ENCODE measurements at places on chromosomes 13 and 19.
A peak's percentile ranks its signal among the peaks of the same experiment; 100 is the strongest.

DNA sequence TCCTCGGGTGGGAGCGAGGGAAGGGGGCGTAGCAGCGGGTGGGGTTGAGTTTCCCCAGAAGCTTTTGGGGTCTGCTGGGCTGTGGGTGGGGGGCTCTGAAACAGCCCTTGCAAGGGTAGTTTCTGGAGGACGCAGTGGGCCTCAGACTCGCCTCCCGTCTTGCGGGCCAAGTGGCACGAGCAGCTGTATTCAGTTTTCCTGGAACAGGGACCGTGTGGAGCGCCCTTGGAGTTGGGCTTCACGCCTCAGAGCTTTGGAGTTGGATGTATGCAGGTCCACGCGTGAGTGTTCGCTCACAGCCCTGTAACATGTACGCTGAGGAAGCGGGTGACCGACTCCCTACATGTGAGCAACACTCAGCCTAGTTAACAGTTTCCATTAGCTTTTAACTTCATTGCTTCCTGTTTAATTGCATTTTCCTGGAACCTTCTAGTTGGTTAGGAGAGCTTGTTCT, 603 bp downstream of the TM9SF2 start:
- DNase-seq = peak; percentile 22

DNA sequence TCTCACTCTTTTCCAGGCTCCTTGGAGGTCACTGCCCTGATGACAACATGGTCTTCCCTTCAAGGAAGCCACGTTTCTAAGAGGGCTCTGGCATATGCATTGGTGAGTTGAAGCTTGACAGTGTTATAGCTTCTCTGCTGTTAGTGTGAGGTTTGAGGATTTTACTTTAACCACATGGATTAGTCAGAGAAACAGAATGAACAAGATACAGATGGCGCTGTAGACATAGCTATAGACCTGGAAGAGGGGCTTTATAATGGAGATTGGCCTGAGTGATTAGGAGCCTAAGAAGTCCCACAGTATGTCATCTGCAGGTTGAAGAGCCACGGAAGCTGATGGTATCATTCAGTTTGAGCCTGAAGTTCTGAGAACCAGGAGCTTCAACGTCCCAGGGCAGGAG, 18.4 kb upstream of the URI1 start:
- no peak for DNase-seq

DNA sequence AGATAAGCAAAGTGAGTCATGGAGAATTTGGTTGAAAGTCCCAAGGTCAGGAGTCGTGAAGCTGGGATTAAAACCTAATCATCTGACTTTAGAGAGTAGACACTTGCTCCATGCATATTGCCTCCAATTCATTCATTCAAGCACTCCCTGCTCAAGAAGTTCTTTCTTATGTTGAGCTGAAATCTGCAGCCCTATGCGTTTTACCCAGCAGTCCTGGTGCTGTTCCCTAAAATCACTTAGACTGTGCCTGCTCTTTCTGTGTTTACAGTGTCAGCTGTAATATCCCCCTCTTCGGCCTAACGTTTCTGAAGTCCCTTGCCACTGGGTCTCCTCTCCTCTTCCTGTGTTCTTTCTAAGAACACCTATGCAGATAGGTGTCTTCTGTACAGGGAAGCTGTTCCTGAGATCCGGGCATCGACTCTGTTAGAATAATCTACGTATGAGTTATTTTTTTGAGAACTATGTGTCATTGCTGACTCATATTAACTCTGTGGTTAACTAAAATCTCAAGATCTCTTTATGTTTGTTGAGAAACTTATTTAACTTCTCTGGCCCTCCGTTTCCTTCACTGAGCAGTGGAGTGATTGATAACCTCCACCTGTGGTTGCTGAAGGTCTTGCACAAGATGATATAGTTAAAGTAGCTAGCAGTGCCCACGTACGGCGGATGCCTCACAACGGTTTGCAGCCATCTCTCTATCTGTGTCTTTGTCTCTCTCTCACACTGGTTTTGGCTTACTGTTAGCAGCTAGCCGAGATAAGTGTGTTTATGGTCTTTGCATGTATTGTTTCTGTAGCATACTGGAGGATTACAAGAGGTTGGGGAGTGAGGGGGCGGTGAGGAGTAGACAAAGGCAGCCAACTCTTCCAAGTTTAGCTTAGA, 4.7 kb downstream of the ALOX5AP start:
- DNase-seq = peak; percentile 88

- no peak for DNase-seq
Measured at GRCh38 chr13:55087085-55087484, 2053.6 kb upstream of the PRR20A start.

DNA sequence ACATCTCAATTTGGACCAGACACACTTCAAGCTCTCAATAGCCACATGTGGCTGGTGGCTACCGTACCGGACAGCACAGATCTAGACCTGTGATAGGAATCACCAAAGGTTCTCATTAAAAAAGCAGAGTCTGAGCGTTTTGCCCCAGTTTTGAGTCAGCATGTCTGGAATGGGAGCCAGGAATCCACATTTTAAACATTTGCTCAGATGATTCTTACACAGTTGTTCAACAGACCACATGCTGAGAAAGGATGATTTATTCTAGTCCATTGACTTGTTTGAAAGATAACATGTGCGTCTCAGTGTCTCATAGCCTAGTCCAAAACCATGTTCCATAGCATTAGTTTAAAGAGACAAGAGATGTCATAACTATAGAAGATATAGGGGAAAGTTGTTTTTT, 53.4 kb downstream of the FLT3 start:
- no peak for DNase-seq

DNA sequence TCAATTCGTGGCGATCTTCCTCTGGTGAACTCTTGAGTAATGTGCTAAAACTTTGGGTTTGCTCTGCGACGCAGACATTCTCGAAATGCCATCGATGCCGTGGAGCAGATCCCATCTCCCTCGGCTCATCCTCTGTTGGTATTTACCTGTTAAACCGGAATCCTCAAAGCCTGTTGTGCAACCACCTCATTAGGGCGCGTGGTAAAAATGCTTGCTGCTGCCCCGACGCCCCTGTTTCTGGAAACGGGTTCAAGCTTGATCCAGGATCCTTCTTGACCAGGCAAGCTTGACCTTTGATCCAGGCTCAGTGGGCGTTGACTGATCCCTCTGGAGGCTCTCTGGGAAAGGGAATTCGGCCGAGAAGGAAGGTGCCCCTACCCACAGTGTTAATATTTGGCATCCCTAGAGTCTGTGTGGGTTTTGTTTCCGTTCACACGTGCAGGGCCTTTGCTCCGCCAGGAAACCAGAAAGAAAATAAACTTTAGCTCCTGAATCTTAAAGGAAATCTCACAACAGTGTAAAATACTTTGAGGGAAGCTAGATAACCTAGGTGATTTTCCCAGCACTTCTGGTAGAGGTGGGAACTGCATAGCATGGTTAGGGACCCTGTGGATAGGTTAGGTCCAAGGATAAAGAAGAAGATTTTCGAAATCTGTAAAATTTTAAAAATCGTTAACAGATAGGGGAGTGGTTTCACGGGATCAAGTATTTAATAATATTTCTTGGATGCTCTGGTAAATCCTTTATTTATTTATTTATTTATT, 1.1 kb downstream of the LSM14A start:
- peak; percentile 12 for DNase-seq

DNA sequence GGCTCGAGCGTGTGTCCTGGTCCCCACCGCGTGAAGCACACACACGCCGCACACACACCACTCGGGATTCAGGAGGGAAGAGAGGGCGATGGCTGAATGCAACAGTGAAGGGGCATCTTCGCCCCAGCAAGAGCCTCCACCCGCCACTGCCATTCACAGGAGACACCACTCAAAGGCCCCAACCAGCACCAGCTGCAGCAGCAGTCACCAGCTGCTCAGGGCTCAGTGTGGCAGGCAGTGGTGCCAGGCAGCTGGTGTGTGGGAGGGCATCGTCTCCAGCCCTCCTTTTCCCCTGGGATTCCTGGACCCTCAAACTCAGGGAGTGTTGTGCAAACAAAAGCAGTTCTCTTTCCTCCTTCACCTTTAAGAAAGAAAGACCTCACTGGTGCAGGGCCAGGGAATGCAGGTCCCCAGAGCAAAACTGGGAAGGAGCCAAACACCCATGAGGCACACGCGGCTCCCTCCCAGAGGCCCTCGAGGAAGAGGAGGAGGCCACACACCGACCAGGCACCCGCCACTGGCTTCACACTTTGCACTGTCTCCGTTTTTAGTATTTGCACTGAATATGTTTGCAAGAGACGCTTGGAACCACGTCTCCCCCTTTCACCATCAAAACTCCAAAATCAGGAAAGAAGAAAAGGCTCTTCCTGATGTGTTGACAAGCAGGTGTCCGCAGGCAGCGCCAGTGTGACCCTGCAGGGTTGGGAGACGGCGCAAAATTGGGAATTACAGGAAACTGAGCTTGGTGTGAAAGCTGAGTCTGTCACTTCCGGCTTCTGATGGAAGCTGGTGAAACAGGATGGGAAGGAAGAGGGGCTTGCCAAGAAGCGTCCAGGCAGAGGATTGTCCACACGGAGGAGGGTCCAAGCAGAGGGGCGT, 26.4 kb upstream of the F7 start:
- no peak for DNase-seq

DNA sequence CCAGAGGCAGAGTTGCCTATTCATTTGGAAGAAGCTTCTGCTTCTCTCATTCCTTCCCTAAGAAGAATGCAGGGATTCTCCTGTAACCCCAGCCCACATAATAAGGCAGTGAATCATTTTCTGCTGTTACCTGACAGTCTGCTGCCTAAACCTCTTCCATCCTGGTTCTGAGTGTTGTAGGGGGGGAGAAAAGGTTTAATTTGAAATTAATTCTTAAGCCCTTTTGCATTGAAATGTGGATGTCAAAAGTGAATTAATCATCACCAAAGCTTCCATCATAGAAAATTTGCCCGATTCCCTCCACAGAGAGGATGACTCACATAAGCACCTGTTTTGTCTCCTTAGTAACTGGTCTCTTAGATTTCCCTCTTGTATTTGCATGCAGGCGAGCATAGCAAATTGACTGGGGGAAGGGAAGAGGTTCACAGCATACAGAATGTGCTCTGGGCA, 146.7 kb upstream of the FNDC3A start:
- peak; percentile 36 for DNase-seq

GRCh38 chr19:7729211-7729610, 2.7 kb downstream of the CLEC4G start:
- no peak for DNase-seq

- DNase-seq = no peak
Measured at GRCh38 chr13:27551562-27551961, 68.8 kb downstream of the LNX2 start.

GRCh38 chr19:3555653-3556422, 1.5 kb downstream of the MFSD12 start:
- no peak for DNase-seq

- DNase-seq = no peak
Measured at GRCh38 chr19:9251236-9251635, 506 bp downstream of the OR7E24 start.

DNA sequence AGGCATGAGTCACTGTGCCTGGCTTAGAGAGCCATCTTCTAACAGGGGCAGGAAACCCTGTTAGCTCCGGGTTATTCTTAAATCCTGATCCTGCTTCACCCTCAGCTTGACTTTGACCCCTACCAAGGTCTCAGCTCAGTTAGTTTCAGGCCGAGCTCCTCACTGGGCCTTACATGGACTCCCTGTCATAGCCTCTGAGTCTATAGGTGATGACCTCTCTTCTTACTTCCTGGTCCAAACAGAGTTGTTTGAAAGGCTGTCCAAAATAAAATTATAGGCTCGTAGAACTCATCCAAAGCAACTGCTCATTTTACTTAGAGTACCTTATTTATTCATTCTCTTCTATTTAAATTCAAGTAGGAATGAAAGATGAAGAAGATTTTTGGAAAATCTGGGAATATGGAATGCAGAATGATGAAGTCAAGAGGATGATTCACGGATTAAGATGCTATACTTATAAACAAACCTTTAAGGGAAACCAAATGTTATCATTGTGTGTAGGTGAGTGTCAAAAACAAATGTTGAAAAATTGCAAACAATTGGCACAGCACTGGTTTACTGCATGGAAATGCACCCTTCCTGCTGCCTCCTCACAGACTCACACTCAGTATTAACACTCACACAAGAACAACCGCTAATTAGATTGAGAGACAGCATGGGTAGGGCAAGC, 174.1 kb downstream of the RGCC start:
- no peak for DNase-seq

GRCh38 chr19:40284501-40285352, at the start of gene AKT2:
AKT2 (minus strand) TSS chr19:40285345; CDS start chr19:40265267, 20,078 bp downstream.
- DNase-seq = peak; percentile 43

DNA sequence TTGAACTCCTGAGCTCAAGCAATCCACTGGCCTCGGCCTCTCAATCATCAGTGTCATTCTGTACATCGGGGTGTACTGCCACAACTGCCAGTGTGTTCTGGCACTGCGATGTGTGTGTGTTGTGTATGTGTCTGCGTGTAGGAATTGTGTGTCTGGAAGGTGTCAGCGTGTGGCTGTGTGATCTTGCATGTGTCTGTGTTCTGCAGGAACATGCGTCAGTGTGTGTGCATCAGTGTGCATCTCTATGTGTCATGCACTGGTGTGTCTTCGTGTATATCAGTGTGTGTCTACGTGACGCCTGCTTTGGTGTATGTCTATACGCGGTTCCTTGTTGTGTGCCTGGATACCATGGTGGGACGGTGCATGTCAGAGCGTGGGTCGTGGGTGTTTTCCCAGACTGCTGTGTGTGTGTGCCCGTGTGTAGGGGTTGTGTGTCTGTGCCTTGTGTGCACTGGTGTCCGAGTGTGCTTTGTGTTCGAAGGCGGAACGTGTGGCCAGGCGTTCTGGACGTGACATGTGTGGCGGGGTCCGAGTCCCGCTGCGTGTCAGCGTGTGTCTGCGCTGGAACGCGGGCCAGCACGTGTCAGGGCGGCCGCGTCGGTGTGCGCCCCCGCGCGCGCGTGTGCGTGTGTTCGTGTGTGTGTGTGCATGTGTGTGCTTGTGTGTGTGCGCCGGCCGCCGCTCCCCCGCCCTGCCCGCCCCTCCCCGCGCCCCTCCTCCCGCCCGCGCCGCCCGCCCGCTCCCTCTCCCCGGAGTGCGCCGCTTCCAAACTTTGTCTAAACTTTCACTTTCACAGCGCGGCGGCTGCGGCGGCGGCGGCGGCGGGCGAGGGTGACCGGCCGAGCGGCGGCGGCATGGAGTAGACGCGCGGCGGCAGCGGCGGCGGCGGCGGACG, at the start of gene NFIX:
TSS of gene NFIX (plus strand) at position 775 of the 895 bp plus-strand sequence. CDS start 363 bp downstream, outside the sequence.
- DNase-seq = peak; percentile 58

GRCh38 chr13:34246511-34246910, 428.6 kb downstream of the RFC3 start:
- no peak for DNase-seq

GRCh38 chr19:3304871-3305423, 61.4 kb upstream of the NFIC start:
- peak; percentile 72 for DNase-seq

GRCh38 chr13:112833551-112834257, 135.3 kb upstream of the MCF2L start:
- no peak for DNase-seq

DNA sequence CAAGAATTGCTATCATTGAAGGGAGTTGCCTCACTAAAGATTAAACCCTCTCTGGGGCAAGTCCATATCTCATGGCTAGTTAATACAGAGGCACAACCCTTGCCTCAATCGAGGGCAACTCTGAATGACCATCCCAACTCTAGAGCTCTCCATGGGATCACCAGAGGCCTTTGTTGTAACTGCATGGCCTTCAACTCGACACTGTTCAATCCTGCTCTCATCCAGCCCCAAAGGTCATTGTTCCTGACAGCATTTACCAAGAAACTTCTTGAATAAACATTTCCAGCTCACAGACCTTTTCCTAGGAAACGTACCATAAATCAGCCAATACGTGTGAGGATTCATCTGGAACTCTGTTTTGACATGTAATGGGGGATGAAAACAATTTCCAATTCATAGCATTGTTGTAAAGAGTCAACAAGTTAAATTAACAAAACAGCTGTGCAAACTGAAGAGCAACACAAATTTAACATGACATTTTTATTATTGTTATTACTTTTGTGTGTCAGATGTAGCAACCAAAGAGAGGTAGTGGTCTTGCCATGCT, 452.7 kb downstream of the SUCLA2 start:
- no peak for DNase-seq

- no peak for DNase-seq
Measured at GRCh38 chr19:39377373-39378362, 13.2 kb downstream of the PAF1 start.

Measured in CD4-positive, alpha-beta T cell treated with Interleukin-15 for 4 hours (primary cell).